HT-29 (cell line): ENCODE measurements at places on chromosomes 3 and 15.

GRCh38 chr3:43455233-43455632 is 166.6 kb downstream of the ANO10 start:
- no peak for DNase-seq

- DNase-seq = no peak
Measured at GRCh38 chr15:88032787-88033186, 223.8 kb downstream of the NTRK3 start.

DNA sequence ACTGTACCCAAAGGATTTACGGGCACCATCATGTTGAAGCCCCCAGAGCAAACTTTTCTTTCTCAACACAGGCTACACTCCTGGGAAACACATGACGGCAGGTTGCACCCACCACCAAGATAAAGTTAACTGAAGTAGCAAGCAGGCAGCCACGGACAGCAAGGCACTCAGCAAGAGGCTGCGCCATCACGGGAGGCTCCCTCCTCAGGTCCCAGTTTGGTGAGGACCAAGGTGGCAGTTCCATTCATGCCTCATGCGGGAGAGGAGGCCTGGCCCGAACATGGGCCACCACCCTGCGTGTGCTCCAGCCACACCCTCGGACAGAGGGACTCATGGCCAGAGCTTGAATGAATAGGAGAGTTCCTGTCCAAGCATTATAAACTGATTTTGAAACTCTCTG is 6.8 kb downstream of the ADCY5 start:
- no peak for DNase-seq

DNA sequence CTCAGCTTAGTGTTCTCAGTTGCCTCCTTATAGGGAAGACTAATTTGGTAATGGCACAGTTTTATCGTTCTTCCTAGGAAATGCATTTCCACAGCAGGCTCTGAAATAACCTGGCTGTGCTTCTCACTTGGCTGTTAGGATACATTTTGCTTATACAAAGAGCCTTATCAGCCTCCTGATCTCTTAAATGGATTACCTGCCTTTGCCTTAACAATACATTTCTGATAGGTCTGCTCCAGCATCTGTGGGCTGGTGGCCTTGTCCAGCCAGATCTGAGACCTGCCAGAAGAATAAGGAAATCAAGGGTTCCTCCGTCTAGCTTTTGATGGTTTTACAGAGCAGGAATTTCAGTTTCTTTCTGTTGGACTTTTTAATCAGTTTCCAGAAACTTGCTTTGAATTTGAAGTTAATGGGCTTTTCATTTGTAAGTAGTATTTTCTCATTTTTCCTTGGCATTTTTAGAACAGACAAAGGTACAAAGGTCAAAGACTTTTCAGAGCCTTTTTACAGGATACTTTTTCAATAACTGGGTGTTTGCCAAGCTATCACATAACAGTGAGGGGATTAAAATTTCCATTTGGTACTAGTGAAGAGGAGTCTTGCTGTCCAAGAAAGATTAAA is 116.3 kb downstream of the AKAP13 start:
- DNase-seq = peak; percentile 60

- DNase-seq = no peak
Measured at GRCh38 chr3:44329946-44330345, 8.6 kb upstream of the TCAIM start.

GRCh38 chr3:8103954-8104353 is 397.7 kb upstream of the LMCD1 start:
- no peak for DNase-seq

- DNase-seq = peak; percentile 19
Measured at GRCh38 chr3:180855364-180855763, 57.1 kb upstream of the FXR1 start.

DNA sequence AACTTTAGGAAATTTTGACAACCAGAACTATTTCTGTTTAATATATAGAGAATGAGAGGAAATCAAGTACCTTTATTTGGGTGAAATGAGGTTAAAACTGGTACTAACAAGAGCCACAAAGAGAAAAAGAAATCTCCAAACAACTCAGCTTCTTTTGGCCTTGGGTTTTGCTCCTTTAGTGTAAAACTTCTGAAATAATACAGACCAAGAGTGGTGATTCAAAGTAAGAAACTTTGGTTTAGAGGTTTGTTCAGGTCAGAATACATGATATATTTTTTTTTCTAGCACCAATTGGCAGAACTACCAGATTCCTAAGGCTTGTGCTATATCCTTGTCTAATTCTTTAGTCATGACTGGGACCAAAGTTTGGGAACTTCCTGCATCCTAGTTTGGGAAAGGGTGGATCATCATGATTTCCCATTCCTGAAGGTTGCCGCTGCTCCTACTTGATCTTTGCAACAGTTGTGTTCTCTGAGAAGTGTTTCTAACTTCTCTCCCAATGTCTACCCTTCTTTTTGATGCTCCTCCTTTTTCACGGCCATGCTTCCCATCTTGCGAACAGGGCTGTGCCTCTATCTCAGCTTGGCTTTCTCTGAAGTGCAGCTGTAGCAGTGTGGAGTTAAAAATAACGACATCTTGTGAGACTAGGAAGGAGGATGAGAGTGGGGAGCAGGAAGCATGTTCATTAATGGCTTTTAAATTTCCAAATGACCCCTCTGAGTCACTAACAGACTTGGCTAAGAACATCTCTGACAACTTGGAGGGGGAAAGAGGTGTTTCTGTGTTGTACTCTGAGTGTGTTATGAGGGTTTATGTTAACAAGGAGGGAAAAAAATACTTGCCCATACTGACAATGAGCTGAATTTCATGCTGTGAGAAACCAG is 87.7 kb downstream of the KCNAB1 start:
- DNase-seq = no peak

GRCh38 chr3:30344288-30344687 is 262.1 kb upstream of the TGFBR2 start:
- DNase-seq = peak; percentile 71

DNA sequence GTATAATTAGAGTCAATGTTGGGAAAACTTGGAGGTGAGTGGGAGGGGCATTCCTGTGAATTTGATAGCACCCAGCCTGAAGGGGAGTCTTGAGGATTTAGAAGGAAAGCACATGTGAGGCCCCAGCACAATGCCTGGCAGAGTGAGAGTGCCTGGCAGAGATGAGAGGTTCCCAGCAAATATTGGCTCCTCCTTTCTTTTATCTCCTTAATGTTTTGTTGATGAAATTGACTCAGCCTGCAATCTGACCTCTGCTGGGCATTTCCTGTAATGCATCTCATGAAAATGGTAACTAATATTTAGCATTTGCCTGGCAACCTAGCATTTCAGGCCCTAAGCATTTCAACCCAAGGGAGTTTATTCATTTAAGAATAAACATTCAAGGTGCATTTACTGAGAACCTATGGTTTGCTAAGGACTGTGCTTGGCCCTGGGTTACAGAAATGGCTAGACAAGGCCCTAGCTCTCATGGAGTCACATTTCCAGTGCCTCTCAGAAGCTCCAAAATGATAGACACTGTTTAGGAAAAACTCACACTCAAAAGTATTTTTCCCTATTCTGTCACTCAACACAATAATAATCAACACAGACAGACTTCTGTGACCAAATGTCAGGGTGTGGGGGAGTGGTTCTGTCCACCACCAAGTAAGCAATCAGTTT is 19.0 kb downstream of the PDHB start:
- peak; percentile 52 for DNase-seq

GRCh38 chr3:62211675-62212429 is 161.5 kb downstream of the FEZF2 start:
- no peak for DNase-seq

- DNase-seq = no peak
Measured at GRCh38 chr3:129747992-129748391, 141.5 kb upstream of the PLXND1 start.

DNA sequence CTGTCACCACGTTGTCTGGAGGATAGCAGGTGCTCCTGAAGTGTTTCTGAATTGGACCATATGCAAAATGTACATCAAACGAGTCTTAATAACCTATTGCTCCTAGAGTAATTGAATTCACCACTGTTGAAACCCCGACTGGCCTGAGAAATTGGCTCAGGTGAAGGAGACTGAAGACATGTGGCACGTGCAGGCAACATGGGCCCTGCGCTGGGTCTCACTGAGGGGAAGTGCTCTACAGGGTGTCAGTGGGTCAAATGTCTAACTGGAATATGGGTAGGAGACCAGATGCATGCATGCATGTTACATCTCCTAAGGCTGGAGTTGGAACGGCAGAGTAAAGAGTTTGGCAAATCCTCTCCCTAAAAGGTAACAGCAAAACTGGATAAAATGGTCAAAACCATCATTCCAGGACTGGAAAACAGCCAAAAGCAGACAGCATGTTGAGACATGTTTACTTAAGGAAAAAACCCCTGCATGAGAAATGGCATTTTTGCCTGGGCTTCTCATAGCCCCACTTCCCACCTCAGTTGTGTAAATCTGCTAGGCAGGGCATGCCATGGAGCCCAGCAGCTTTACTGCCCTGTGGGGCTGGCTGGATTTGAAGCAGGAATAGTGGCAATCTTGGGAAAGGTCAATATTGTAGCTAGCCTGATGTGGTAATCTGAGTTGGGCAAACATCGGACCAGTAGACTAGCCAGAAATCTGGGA is 131.3 kb downstream of the TJP1 start:
- no peak for DNase-seq

GRCh38 chr3:82128271-82128670 is 366.8 kb upstream of the GBE1 start:
- DNase-seq = no peak
